CD4-positive, alpha-beta T cell treated with Interleukin-1 beta for 1 hour (primary cell): ENCODE measurements at places on chromosomes 1 and 21.

- no peak for DNase-seq
Observed at GRCh38 chr21:33840771-33841170, 74.8 kb downstream of the ATP5PO start.

DNA sequence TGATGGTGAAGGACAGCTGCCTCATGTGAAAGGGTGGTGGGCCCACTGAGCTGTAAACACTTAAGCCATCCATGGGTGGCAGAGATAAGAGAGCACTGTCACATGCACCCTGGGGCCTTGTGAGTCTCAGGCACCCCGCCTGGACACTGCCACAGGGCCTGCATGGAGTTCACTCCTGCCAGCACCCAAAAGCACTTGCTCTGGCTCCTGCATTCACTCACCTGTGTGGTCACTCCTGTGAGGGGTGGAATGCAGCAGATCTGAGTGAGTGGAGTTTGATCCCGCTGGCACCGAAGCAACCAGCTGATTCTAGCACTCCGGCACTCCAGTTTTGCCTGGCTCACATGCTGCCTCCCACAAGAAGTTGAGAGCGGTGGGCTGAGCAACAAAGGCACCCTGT lies 1142.1 kb upstream of the PRMT6 start:
- DNase-seq: no peak

DNA sequence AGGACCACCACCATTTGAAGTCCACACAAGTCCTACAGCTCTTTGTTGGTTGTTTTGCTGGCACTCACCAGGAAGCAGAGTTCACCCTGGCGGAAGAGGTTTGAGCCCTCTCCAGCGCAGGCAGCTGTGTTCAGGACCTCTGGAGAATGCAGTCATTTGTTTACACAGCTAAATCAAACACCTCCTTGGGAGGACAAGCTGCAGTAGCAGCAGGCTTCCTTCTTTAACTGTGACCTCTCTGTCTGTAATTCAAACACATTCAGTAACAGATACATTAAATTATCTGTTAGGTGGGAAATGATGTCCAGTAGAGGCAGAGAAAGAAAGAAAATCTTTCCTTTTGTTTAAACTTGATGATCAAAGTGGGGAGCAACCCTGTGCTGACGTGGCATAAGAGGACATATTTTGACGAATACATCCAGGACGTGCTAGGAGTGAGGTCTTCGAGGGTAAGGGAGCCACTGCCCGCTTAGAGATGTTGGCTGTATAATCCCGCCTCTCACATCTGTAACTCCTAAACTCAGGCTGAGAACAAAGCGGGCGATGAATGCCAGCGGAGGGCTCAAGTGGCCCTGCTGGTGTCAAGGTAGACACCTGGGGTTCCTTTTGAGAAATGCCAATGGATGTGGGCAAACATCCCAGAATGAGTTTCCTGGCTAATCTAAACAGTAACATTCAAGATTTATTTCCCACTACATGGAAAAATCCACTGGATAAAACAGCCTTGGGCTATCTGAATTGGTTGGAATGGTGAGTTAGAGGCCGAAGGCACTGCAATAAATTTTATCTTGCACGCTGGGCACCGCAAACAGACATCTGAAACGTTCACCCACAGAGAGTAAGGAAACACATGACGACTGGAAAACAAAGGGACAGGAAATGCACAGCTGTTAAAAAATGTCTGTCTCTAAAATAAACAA lies 51.7 kb downstream of the ABCA4 start:
- no peak for DNase-seq

- DNase-seq: no peak
Observed at GRCh38 chr21:33940881-33941245, 25.3 kb upstream of the ATP5PO start.

GRCh38 chr1:152479792-152480595 lies 30.6 kb upstream of the LCE5A start:
- peak; percentile 76 for DNase-seq

GRCh38 chr1:39117899-39118450 lies 86.5 kb upstream of the MACF1 start:
- DNase-seq: no peak

DNA sequence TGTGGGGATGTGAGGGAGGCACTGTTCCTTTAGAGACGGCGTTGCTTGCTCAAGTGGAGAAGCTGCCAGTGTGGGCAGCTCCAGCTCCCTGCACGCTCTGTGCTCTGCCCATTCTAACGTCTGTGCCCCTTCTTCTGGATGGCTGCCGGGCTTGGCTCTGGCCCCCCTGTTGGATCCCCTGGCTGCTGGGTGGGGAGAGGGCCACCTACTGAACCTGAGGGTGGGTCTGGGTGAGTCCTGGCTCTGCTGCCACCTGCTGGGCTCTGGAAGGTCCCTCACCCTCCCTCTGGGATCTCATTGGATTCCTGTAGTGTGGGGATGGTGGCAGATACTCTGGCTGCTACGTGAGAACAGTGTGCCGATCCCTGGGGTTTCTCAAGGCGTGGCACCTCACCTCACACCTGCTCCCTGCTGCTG lies 5.0 kb downstream of the PFKL start:
- peak; percentile 54 for DNase-seq

DNA sequence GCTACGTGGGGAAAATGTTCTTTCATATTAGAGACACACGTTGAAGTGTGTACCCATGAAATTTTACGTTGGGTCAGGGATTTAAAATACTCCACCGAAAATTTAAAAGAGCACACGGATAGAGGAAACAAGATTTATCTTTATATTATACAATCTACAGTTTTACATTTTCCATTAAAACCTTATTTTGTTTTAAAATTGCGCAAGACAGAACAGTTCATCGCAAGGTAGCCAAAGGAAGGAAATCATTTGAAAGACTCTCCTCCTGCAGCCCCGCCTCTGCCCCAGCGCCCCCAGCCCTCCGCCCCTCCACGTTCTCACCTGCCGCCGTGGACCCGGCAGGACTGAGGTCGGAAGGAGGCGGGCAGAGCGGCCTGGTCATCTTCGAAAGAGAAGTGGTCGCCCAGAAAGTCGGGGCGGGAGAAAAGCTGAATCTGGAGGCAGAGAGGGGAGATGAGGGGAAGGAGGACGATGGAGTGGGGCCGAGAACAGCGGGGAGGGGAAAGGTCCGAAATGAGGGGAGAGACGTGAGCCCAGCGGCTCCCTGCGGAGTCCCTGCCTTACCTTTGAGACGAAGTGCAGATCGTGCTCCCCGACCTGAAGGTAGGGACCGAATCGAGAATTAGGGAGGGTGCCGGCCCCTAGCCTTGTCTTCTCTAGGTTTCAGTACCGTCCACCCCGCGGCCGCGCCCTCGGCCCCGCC lies 18.0 kb downstream of the CRYBG2 start:
- DNase-seq: peak; percentile 20

- DNase-seq: no peak
Observed at GRCh38 chr1:221783437-221783836, 41.5 kb upstream of the DUSP10 start.
